ENCODE measurements at places on chromosomes 6 and 20.

DNA sequence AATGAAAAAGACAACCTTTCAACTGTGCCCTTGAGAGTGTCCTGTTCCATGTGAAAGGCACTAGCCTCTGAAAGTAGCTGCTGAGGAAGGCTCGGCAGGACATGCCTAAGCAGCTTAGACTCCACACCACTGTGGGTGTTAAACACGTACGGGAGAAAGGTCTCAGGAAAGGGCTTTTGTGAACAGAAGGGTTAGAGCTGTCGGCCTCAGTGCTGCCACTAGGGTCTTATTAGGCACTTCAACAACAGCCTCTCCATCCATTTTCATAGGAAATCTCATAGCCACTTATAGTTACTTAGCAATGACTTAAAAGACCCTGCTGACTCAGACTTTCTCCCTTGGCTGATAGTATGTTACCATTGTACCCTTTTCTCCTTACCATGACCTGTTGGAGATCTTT, 662.8 kb downstream of the TBC1D32 start:
- DNase-seq, result peak; percentile 89

- DNase-seq, result no peak
Measured at GRCh38 chr6:53263917-53264316, 84.8 kb downstream of the ELOVL5 start.

GRCh38 chr20:62914970-62915457, 11.3 kb downstream of the DIDO1 start:
- DNase-seq, result no peak

DNA sequence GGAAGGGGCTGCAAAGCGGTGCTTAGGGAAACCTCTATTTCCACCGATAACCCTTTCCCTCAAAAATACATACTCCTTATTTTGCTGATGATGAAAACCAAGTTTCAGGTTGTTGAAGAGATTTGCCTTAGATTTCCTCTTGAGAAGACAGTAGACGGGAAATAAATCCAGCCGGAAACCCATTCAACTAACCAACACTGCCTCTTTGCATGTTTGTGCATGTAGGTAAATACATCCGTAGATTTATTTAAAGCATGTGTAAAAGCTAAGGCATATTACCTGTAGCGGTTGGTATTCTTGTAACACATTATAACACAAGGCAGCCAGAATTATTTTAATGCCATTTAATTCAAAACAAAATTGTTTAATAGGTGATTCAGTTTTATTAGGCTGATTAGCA, 136.3 kb upstream of the SLC22A23 start:
- no peak for DNase-seq

- no peak for DNase-seq
Measured at GRCh38 chr20:22791396-22791795, 207.0 kb upstream of the FOXA2 start.

DNA sequence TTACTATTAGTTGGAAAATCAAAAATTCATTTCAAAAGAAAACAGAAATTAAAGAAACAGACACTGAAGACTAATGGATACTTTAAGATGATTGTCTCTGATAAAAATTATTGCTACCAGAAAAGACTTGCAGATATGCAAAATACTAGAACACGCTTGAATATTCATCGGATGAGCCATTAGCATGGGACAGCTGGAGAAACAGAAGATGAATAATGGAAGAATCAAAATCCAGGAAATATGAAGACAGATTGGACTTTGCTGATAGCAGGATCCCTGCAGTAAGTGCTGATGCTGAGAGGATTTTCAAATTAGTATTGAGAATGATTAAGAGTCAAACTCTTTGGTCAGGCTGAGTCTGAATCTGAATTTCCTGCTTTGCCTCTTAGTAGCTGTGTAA, 169.4 kb downstream of the EYS start:
- DNase-seq, result no peak

DNA sequence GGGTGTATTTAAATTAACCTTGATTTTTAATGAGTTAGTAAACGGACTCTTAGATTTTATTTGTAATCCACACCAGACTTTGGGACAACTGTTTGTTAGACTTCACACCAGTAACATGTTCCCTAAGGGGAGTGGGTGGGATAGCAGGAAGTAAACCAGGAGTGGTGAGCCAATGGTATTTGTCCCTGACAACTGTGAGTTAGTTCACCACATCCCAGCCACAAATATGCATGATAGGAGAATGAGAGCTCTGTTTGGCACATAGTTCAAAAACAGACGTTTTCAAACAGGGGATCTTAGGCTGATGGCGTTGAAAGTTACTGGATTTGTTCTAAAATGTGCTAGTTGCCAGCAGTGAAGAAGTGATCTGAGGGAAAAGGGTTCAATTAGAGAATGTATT, 18.7 kb upstream of the COL10A1 start:
- no peak for DNase-seq

GRCh38 chr6:158270389-158271127, 41.7 kb upstream of the TULP4 start:
- DNase-seq, result no peak

DNA sequence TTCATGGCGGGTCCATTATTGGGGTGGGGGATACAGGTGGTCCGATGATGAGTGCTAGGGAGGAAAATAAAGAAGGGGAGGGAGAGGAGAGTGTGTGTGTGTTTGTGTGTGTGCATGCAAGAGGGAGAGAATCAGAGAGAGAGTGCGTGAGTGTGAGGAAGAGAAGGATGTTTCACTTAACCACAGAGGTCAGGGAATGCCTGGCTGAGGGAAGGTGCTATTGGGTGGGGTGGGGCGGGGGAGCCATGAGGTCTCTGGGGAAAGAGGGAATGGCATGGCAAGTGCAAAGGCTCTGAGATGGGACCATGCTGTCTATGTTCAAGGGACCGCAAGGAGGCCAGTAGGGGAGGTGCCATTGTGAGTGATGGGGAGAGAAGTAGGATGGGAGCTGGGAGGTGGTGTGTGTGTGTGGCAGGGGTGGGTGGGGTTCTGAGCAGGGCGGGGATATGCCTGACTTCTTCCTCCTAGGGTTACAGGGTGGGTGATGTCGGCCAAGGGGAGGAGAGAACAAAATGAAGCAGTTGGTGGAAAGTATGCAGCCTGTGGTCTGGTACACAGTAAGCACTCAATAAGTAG, 23.0 kb downstream of the CEBPB start:
- no peak for DNase-seq

GRCh38 chr20:10877342-10877741, 203.5 kb upstream of the JAG1 start:
- DNase-seq, result no peak

DNA sequence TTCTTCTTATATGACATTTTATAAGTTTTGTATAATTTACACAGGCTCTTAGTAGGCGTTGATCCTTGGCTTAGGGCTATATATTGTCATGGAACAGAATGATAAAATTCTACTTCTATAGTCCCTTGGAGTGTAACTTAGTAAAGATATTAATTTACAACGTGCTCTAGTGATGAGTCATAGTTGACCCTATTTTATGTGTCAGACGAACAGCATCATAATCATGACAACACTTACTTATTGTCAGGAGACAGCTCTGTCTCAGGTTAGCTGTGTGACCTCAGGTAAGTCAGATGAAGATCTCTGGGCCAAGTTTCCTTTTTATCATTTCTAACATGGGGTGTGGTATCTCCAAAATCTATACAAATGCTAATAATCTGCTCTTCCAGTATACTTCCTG, 473.5 kb downstream of the UTRN start:
- no peak for DNase-seq

GRCh38 chr6:130671577-130671976, 155.6 kb upstream of the SMLR1 start:
- no peak for DNase-seq

DNA sequence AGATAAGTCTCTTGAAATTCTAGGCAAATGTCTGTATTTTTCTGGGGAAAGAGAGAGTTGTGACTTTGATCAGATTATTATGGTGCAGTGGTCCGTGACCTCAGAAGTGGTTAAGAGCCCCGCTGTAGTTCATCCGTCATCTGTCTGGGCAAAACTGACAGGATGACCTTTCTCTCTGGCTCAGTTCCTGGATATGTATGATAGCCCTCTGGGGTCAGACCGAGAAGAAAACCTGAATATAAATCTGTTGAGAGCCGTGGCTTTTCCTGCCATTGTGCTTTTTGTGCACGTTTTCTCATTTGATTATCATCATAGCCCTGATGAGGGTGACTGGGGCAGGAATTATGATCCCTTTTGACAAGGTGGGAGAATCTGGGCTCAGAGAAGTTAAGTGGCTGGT, 26.5 kb downstream of the GHRH start:
- DNase-seq, result no peak
